A549 treated with dexamethasone at 1 μM for 4 hours (cell line): ENCODE measurements at places on chromosomes 13 and 19. TPM values are rescaled to one million over a fixed set of nuclear protein-coding genes. Genes with fewer than 3 reads are reported as not detected.

The PLIN4 gene
- total RNA-seq: 0.05 to 0.20 TPM (median 0.12 TPM) in 5 replicates

The SYCN gene
- not detected in 5 replicates for total RNA-seq

The ZNF480 gene
- total RNA-seq: 10.0 to 19.8 TPM (median 16.6 TPM) in 5 replicates

The IGFL1 gene
- total RNA-seq: 1.5 to 2.2 TPM (median 1.7 TPM) in 5 replicates

The IFNL2 gene
- not detected in 5 replicates for total RNA-seq

The DMPK gene
- total RNA-seq: 24.2 to 45.1 TPM (median 38.9 TPM) in 5 replicates

The KIR3DL2 gene
- total RNA-seq: not detected in 5 replicates

The PRTN3 gene
- total RNA-seq: 0.17 to 0.66 TPM (median 0.42 TPM) in 5 replicates

The ZSCAN4 gene
- total RNA-seq: not detected in 5 replicates

The TNNT1 gene
- total RNA-seq: 124 to 145 TPM (median 127 TPM) in 5 replicates
